Stimulated activated CD8-positive, alpha-beta memory T cell treated with anti-CD3 and anti-CD28 coated beads, Interleukin-7, amount 100 ng/mL, for 4 hours (primary cell): ENCODE measurements at places on chromosomes 7 and 10.

GRCh38 chr10:114957673-114958072 lies 19.7 kb downstream of the TRUB1 start:
- DNase-seq, result no peak

DNA sequence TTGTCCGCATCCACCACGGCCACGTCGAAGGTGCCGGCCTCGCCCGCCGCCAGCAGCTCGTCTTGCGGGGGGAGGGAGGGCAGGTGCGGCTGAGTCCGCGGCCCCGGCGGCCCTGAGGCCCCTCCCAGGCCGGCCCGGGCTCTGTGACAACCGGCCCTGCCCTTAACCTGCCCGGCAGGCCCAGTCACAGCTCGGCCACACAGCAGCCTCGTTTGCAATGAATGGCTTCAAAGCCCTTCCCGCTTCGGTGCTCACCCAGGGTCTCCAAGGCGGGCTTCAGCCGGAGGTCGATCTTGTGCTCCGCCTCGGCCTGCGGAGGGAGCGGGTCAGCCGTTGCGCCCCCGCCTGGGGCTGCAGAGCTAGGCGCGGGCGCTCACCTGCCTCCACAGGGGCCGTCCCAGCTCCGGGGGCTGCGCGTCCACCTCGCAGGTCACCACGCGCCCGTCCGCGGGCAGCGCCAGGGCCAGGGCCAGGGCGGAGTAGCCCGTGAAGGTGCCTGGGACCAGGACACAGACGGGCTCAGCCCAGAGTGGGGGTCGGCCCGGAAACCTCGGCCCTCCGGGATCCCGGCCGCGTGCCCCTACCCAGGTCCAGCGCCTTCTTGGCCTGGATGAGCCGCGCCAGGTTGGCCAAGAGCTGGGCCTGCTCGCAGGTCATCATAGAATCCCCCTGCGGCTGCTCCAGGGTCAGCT lies 928 bp downstream of the COMTD1 start:
- no peak for DNase-seq

- no peak for DNase-seq
These were observed 253.3 kb downstream of the TNS3 start for GRCh38 chr7:47328392-47329319.

GRCh38 chr10:100072514-100072913 lies 9.2 kb downstream of the CPN1 start:
- no peak for DNase-seq

GRCh38 chr10:65130162-65130758 lies 1609.1 kb downstream of the REEP3 start:
- DNase-seq, result no peak

GRCh38 chr7:106031300-106032035 lies 68.4 kb downstream of the CDHR3 start:
- no peak for DNase-seq

GRCh38 chr10:23204773-23205172 lies 12.7 kb downstream of the PTF1A start:
- no peak for DNase-seq

- DNase-seq, result no peak
These were observed 6.9 kb upstream of the AOC1 start for GRCh38 chr7:150845421-150845861.

DNA sequence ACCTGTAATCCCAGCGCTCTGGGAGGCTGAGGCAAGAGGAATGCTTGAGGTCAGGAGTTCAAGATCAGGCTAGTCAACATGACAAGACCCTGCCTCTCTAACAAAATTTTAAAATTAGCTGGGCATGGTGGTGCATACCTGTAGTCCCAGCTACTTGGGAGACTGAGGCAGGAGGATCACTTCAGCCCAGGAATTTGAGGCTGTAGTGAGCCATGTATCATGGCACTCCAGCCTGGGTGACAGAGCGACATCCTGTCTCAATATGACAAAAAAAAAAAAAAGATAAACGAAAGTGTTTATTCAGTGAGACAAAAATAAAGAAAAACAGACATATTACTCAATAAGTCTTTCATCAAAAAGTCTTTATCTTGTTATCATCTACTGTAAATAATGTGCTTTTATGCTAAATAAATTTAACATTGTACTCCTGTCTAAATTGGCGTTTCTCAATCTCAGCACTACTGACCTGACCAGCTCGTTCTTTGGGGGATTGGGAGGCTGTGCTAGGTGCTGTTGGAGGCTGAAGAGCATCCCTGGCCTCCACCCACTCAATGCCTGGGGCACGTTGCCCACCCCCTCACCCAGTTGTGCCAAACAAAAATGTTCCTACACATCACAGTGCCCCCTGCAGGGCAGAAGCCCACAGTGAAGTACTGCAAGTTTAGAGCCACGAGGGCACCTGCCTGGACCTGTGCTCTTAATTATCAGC lies 57.7 kb downstream of the NCAPG2 start:
- DNase-seq, result no peak
